ENCODE measurements at places on chromosomes 5 and 9.

DNA sequence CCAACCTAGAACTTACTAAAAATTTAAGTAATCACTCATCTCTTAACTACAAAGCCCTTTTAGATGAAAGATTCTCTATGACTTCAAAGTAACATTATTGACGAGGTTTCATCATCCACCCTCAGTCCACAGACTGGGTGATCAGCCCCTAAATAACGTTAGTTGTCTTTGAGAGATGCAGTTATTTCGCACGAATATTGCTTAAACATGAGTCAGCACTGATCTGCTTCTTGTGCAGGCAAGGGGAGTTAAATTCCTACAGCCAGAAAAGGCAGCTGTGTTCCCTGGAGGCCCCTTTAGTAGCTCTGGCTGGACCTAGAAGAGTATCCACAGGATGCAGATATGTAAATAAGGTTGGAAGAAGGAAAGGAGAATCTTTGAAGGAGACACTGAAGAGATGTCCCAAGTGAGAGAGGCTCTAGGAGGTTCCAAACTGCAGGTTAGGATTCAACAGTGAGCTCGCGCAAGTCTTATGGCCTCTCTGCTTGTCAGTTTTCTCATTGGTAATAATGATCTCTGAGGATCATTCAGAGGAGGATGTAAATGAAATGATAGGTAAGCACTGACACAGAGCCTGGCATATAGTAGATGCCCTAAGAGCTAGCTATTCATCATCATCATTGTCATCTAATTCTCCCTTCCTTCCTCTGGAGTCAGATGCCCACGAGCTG is 122.2 kb upstream of the MAN2A1 start:
- peak; percentile 25 for DNase-seq

DNA sequence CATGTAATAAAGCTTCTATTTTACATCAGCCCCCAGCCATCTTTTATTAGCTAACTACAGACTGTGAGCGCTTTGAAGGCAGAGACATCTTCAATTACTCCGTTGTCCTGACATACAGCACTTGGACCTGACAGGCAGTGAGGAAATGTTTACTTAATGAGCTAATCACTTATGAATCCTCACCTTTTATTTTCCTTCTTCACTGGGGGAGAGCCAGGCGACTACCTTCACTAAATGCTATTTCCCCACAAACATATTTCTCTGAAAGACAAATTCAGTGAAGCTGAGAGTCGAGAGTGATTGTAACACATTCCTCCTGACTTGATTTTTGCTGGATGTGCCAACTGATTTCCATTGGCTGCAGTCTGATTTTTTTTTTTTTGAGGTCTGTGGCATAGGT is 192.1 kb upstream of the CLINT1 start:
- no peak for DNase-seq

DNA sequence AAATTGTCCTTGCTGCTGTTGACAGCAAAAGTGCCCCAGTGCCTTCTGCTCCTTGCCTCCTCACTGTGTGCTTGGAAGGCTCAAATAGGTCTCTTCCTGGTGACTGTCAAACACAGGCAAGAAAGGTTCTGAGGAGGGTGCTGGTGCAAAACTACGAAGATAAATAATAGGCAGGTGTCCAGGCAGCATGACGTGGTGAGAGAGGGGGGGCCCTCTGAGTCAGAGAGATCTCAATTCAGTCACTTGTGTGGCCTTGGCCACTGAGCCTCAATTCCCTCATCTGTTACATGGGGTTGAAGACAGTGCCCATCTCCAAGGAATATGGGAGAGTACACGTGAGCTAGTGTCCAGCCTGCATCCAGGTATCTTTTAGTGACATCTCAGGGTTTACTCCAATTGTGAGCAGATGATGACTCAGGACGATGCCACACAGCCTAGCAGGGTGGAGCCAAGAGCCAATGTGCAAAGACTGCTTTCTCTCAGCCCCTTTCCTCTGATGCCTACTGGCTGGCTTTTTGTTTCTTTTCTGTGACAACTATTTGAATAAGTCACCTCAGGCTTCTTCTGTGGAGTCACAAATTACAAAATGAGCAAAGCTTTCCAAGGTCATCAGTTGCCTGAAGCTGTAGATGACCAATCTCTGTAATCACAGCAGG is 29.7 kb upstream of the SMIM32 start:
- DNase-seq = no peak

GRCh38 chr5:86500947-86501346 is 116.8 kb upstream of the COX7C start:
- DNase-seq = no peak

- no peak for DNase-seq
Observed at GRCh38 chr9:128986671-128987070, 39.2 kb downstream of the NUP188 start.

DNA sequence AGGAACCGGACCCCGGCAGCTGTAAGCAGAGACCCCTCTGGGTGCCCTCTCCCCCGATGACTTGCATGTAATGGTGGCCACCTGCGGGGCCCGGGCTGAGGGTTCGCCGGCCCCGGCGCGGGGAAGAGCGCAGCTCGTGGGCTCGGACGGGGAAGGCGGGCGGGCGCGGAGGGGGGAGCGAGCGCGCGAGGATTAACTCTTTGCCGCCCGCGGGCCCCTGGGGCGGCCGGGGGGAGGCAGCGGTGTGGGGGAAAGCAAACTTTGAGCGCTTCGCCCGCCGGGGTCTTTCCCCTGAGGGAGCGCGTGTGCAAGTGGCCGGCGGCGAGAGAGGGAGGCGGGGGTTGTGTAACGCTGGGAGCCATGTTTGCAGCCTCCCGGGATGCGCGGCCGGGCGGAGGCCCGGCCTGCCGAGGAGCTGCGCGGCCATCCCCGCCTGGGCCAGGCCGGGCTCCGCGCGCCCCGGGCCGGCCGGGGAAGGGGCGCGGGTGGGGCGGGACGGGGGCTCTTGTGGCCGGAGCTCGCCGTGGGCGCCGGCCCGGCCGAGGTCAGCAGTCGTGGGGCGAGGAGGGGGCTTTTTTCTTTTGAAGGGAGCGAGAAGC is 547 bp downstream of the ANP32B start:
- DNase-seq = no peak

GRCh38 chr9:17005056-17005823 is 129.6 kb upstream of the CNTLN start:
- peak; percentile 26 for DNase-seq

DNA sequence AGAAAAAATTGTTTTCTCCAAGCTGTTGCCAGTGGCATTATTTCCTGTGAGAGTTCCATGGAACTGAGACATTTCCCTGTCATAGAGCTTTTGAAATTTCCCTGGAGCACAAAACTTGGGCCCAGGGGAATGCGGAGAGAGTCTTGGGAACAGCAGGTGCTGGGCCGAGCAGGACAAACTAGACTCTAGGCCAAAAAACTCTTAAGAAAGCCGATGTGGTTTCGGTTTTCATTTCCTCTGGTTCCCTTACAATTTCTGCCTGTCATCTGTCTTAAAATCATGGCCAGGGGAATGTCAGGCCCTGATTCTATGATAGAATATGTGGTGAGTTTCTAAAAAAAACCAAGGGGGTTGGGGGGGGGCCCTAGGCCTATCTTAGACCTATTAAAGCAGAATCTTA is 4.6 kb downstream of the SLC35A4 start:
- DNase-seq = no peak

GRCh38 chr5:166551384-166551783 is 1740.1 kb upstream of the WWC1 start:
- no peak for DNase-seq

DNA sequence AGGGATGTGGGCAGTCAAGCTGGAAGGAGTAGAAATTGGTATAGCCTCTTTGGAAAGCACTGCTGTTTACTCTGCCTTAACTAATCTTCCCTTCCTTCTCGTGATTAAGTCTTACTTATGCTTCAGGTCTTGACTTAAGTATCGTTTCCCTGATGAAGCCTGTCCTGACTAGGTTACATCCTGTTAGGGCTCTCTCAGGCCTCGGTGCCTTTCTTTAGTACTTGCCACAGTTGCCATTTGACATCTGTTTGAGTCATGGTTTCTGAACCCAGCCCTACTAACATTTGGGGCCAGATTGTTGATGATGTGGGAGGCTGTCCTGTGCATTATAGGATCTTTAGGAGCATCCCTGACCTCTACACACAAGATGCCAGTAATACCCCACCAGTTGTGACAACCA is 94.4 kb downstream of the GAPVD1 start:
- DNase-seq = no peak

DNA sequence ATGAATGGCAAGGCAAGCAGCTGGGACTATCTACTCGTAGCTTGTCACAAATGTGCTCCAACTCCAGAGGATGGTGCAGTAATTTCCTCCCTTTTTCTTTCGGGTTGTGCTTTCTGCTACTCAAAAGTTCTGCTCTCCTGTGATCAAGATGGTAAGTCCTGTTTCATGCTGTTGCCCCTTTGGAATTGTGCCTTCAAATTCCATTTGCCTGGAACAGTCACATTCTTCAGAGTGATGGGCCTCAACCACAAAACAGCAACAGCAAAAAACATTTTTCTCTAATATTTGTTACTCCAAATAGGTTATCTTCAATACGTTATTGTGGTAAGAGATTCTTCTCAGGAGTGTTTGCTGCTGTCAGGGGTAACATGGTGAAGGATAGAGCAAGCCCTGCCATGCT is 209.3 kb downstream of the PALM2AKAP2 start:
- peak; percentile 70 for DNase-seq

GRCh38 chr5:160330212-160330611 is 17.8 kb upstream of the CCNJL start:
- DNase-seq = no peak

- DNase-seq = no peak
Observed at GRCh38 chr5:119439140-119439631, 13.1 kb upstream of the HSD17B4 start.

- DNase-seq = no peak
Observed at GRCh38 chr5:150461231-150461630, 11.7 kb upstream of the RPS14 start.

GRCh38 chr9:131279863-131280570 is 3.7 kb upstream of the FAM78A start:
- no peak for DNase-seq

DNA sequence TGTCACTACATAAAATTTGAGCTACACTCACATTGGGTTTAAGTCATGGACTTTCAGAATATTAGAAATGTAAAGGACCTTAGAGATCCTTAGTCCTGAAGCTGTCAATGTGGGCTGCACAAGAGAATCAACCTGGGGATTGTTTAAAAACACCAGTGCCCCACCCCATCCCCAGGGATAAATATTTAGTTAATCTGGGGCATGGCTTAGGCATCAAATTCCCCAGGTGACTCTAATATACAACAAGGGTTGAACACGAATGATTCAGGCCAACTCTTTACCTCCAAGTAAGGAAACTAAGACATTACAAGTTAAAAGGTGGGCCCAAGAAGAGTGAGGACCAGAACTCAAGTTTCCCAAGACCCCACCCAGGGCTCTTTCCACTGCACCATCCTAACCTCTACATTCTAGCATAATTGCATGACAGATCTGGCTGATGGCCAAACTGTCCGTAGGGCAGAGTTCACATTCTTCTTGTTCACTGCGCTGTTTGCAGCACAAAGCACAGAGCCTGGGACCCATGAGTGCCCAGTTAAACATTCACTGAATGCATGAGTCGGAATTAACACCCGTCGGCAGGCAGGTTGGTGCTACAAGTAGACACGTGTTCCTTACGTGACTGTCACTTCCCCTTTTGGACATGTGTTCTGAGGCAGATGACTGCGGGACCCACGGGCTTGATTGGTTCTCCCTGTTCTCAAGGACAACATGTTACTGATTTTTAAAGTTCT is 25.2 kb downstream of the CYFIP2 start:
- DNase-seq = no peak

GRCh38 chr5:176543428-176544182 is 5.5 kb upstream of the CDHR2 start:
- no peak for DNase-seq

DNA sequence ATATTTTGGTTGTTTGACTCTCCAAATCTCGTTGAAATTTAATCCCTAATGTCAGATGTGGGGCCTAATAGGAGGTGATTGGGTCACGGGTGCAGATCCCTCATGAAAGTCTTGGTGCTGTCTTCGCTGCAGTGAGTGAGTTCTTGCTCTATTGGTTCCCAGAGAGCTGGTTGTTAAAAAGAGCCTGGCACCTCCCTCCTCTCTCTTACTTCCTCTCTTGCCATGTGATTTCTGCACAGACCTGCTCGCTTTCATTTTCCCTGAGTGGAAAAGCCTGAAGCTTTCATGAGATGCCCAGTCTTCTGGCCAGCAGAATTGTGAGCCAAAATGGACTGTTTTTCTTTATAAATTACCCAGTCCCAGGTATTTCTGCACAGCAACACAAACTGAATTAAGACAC is 221.6 kb downstream of the MAT2B start:
- no peak for DNase-seq

DNA sequence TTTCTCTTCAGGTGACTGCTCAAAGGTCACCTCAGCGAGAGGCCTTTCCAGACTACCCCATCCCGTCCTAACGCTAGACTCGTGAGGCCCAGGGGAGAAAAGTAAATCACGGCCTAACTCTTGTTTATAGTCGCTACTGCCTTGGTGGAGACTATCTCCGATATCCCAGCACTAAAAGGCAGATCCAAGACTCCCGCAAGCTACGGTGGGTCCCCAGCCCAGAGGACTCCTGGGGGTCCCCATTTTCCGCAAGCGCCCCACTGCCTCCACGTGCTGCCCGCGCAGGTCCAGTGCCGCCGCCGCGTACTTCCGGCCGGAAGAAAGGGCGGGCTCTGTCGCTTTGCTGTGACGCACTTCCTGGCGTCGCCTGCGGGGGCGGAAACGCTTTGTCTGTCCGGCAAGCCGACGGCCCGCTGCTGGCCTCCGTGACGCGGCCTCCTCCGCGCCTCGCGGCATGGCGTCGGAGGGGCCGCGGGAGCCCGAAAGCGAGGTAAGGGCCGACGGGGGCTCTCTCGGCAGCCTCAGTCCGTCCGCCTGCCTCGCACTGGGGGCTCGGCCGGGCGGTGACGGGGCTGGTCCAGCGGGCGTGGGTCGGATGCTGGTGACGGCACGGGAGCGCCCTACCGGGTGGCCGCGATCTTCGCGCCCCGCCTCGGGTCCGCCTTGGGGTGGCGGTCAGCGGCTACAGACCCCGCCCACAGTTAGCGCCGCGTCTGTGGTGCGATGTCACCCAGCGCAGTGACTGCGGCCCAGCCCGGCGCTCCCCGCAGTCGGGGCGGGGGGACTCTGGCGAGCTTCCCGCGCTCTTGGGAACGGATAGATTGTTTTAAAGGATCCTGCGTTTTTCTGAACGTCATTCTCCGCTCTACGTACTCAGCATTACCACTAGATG is at the start of gene SECISBP2:
Gene SECISBP2, plus strand, starts transcription at position 378 of the 892 bp plus-strand sequence. Its CDS starts 77 bp downstream, at position 455.
- peak; percentile 84 for DNase-seq

- DNase-seq = peak; percentile 38
Observed at GRCh38 chr5:65483546-65484346, 2.0 kb upstream of the ADAMTS6 start.

- DNase-seq = no peak
Observed at GRCh38 chr9:114077162-114077837, 800 bp downstream of the AMBP start.

DNA sequence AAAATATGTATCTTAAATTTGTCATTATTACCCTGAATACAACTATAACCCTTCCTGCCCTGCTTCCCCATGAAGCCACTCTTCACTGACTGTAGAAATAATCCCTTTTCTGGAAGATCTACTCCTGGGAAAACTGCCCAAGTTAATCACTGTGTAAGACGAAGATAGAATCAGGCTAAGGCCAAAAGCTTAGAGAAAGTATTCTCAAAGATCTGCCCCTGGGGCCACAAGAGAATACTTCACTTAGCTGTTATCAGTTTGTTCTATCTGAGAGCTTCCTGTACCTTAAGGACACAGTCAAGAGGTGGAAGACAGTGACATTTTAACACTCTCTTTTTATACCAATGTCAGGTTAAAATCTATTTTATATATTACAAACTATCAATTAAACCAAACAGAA is 33.8 kb downstream of the RNF145 start:
- DNase-seq = no peak

Data from GM04503 (cell line).